ENCODE measurements at places on chromosomes 4 and X.

DNA sequence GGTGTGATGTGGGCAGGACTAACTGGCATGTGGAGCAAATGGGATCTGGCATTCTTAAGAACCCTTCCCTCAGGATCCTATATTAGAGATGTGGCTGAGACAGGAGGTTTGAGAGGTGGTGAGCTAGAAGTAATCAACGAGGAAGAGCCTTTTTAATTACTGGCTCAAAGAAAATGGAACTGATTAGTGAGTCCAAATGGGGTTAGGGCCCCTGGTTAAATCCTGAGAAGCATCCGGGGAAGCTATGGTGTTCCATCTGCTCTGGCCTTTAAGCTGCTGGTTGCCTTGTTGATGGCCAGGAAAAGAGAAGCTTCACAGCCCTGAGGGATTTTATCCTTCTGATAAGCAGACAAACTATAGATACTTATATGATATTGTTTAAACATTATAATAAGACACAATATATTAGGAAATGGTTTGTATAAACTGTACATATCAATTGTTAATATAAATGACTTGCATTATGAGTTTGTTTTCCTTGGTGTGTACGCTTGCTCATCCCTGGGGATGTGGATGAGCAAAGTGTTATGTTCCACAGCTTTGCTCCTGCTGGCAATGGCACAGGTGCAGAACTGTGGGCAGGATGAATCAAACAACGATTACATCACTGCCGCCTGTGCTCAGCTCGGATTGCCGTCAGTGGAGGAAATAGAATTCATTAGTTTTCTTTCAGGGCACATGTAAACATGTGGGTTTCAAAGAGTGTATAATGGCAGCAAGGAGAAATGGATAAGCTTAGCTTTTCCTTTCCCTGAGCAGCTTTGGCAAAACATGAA lies 328.6 kb upstream of the ARX start:
- no peak for DNase-seq

DNA sequence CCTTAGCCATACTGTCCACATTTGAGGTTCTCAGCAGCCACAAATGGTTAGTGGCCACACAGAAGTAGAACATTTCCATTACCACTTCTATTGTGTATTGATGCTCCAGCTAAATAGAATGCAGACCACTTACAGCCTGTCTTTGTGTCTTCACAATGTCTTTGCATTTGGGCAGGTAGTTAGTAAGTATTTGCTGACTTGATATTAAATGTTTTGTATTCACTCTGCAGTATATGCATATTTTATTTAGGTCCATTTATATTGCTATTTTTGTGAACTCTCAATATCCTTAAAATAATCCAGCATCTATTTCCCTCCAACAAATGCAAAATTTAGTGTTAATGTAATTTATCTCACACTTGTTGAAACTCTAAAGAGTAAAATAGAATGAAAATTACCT lies 26.6 kb downstream of the ANAPC4 start:
- no peak for DNase-seq

GRCh38 chr4:14000091-14000814 lies 372.7 kb upstream of the BOD1L1 start:
- no peak for DNase-seq

- no peak for DNase-seq
Observed at GRCh38 chr4:168666531-168666930, 169.7 kb downstream of the PALLD start.

DNA sequence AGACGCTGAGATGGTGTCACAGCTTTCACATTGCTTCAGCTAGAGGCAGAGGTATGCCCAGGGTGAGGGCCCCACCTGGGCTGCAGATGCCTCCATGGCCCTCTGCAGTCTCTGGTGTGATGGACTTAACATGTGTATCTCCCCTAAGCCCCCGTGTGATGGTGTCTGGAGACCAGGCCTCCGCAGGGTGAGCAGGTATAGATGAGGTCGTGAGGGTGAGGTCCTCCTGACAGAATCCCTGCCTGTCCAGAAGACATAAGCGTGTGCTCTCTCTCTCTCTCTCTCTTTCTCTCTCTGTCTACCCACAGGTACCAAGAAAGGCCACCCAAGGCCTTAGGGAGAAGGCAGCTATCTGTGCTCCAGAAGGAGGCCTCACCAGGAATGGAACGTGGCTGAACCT lies 50.9 kb downstream of the CPZ start:
- no peak for DNase-seq

GRCh38 chrX:153519569-153520286 lies 2.3 kb downstream of the ATP2B3 start:
- DNase-seq, result no peak

GRCh38 chr4:3786196-3786869 lies 20.1 kb downstream of the ADRA2C start:
- DNase-seq, result no peak

GRCh38 chrX:96835660-96836289 lies 47.9 kb upstream of the RPA4 start:
- DNase-seq, result no peak

- DNase-seq, result no peak
Observed at GRCh38 chr4:23348789-23349498, 540.9 kb downstream of the PPARGC1A start.

GRCh38 chr4:78288327-78288726 lies 231.2 kb downstream of the FRAS1 start:
- no peak for DNase-seq

GRCh38 chr4:38164346-38164745 lies 204.1 kb downstream of the PTTG2 start:
- no peak for DNase-seq

DNA sequence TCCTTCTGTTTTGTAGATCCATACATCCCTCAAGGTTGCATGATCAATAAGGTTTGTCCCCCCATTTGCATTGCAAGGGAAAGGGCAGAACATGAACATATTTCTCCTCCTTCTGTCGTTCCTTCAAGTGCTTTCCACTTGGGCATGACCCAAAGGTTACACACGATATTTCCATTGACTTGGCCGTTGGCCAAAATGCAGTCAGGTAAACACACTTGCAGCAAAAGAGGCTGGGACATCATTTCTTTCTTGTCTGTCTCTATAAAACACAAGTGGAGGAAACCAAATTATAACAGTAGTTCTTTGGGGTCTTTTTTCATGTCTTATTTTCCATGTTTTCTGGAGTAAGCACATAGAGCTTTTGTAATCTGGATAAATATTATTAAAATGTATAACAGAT lies 156.1 kb downstream of the FRAS1 start:
- no peak for DNase-seq

GRCh38 chrX:152878976-152879755 lies 18.7 kb upstream of the ZNF185 start:
- DNase-seq, result no peak

DNA sequence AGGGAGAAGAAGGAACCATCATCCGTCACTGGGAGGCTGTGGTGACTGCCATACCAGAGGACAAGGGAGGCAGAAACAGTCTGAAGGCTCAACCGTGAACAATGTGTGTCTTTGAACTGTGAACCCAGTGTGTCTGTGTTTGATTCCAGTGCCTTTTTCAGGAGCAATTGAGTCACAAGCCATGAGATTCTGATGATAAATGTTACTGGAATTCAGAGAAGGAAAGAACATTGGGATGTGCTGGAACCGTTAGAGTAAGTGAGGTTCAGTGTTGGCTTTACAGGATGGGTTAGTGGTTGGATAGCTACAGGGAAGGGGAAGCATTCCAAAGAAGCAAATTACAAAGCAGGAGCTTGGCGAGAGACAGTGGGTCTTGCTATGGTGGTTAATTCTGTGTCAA lies 464.4 kb downstream of the TRIML1 start:
- no peak for DNase-seq

Measured in T-helper 2 cell (primary cell).